Activated CD8-positive, alpha-beta T cell treated with anti-CD3 and anti-CD28 coated beads for 36 hours (primary cell): ENCODE measurements at places on chromosomes 16 and 17. TPM values are rescaled to one million over a fixed set of nuclear protein-coding genes. Genes with fewer than 3 reads are reported as not detected.

- no peak for DNase-seq
Observed at GRCh38 chr16:70570967-70571570, 47.5 kb downstream of the SF3B3 start.

GRCh38 chr16:80837533-80838147 lies 33.2 kb upstream of the CDYL2 start:
- DNase-seq, result no peak

The TAT gene
- not detected for total RNA-seq

The SPATA32 gene
- total RNA-seq, result 0.63 TPM

GRCh38 chr16:66568355-66568754 lies 2.1 kb downstream of the CMTM1 start:
- no peak for DNase-seq

GRCh38 chr17:4691686-4692085 lies 12.3 kb downstream of the PELP1 start:
- no peak for DNase-seq

DNA sequence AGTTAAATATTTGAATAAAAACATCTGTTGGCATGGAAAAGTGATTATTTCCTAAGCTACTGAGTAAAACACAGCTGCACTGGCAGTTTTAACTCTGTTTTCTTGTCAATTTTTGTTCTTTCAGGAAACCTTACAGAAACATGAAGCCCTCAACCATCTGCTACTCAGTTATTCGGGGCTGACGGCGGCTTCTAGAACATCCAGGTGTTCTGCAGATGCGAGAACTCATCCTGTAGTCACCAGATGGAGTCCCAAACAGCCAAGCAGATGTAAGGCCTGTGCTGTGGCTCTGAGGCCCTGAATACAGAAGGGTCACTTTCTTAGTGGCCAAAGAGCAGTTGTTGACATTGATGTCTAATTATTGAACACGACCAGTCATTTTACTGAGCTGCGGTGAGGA lies 15.5 kb downstream of the ARSG start:
- no peak for DNase-seq

GRCh38 chr16:84607061-84607460 lies 10.8 kb downstream of the COTL1 start:
- DNase-seq, result no peak

The TTLL6 gene
- not detected for total RNA-seq

DNA sequence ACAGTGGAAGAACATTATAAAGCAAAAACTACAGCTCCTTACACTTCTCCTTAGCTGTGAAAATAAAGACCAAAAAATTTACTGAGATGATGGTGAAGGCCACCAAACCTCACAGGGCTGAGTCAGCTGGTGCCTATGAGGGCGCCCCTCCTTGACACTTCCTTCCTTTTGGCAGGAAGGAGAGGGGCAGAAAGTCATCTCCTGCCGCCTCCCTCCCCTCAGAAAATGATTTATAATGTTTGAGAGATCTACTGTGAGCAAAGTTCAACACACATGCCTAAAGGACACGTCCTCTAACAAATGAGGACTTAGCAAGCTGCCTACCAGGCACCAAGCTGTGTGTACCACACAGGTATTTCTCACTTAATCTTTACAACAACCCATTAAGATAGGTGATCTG lies 245.7 kb downstream of the PRKCA start:
- DNase-seq, result peak; percentile 79
